ENCODE measurements at places on chromosomes 3 and 15.
A peak's percentile ranks its signal among the peaks of the same experiment; 100 is the strongest.

DNA sequence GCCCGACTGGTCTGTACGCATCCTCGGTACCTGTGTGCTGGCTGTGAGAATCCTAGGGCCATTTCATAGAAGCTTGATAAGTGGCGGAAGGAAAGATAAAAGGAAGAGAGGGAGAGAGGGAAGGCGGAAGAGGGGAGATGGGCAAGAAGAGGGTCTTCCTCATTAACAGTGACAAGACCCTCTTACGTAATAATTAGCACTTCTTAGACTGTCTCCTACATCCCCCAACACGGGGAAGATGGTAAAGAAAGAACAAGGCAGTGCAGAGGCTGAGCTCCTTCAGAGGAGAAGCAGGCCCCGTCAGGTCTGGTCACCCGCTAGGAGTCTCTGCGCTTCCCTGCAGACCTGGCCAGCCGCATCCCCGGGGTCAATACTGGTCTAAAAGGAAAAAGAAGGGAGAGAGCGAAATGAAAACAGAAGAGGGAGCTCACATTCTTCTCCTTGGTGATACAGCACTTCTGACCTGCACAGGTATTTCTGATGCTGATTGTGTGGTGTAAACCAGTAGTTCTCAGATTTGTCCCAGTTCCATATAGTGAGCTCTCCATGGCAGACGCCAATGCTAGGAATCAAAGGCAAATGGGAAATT, 19.0 kb upstream of the FAM240A start:
- no peaks in the 10 kb centered on the region for H3K27me3 ChIP-seq
- no peaks in the 10 kb centered on the region for H3K36me3 ChIP-seq
- H3K4me3 ChIP-seq = no peak overlapping the region
- H3K4me1 ChIP-seq = no peaks in the 10 kb centered on the region
- H3K27ac ChIP-seq = no peak overlapping the region

- no peaks in the 10 kb centered on the region for H3K4me1 ChIP-seq
- H3K4me3 ChIP-seq = no peak overlapping the region
- H3K36me3 ChIP-seq = peaks cover 4% of the 10 kb centered on the region
- H3K27me3 ChIP-seq = no peaks in the 10 kb centered on the region
- H3K27ac ChIP-seq = no peak overlapping the region
Measured at GRCh38 chr3:130934442-130935089, 40.7 kb downstream of the ATP2C1 start.

DNA sequence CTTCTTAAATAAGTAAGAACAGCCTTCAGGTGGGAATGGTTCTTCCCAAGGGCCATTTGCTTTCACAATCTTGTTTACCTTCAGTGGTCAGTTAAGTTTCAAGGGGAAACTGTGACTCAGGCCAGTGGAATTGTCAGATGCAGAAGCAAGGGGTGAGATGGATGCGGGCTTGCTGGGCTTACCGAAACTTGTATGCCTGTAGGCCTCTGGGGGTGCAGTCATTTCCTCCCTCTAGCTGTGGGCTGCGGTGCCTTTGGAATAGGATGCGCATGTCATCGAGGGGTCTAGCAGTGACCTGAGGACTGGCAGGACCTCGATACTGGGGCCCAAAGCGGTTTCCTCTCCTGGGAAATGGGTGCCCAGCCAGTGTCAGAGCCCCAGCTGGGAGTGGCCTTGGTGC, 121.6 kb downstream of the EEFSEC start:
- peaks cover 17% of the 10 kb centered on the region for H3K4me1 ChIP-seq
- no peak for DNase-seq
- H3K27ac ChIP-seq = no peak overlapping the region
- peaks cover 8% of the 10 kb centered on the region for H3K27me3 ChIP-seq
- no peak overlapping the region for H3K4me3 ChIP-seq

- H3K27me3 ChIP-seq = no peaks in the 10 kb centered on the region
- no peak overlapping the region for H3K27ac ChIP-seq
- no peaks in the 10 kb centered on the region for H3K4me1 ChIP-seq
- no peak for DNase-seq
Measured at GRCh38 chr15:81495780-81496467, 121.9 kb upstream of the TMC3 start.

GRCh38 chr3:127407026-127407939, 119.4 kb upstream of the PRR20G start:
- H3K27ac ChIP-seq = no peak overlapping the region
- peaks cover 8% of the 10 kb centered on the region for H3K4me1 ChIP-seq
- H3K27me3 ChIP-seq = peaks cover 8% of the 10 kb centered on the region
- H3K4me3 ChIP-seq = no peak overlapping the region

DNA sequence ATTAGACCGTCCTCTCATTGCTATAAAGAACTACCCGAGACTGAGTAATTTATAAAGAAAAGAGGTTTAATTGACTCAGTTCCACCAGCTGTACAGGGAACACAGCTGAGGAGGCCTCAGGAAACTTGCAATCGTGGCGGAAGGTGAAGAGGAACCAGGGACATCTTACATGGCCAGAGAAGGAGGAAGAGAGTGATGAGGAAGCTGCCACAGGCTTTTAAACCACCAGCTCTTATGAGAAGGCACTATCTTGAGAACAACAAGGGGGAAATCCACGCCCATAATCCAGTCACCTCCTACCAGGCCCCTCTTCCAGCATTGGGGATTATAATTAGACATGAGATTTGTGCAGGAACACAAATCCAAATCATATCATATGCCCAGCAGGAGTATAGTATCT, 138.5 kb downstream of the ALCAM start:
- no peaks in the 10 kb centered on the region for H3K27me3 ChIP-seq
- H3K4me1 ChIP-seq = peaks cover 10% of the 10 kb centered on the region
- H3K36me3 ChIP-seq = no peaks in the 10 kb centered on the region
- DNase-seq = no peak
- no peak overlapping the region for H3K27ac ChIP-seq

- H3K36me3 ChIP-seq = no peaks in the 10 kb centered on the region
- peaks cover 37% of the 10 kb centered on the region for H3K4me1 ChIP-seq
- H3K4me3 ChIP-seq = no peak overlapping the region
- DNase-seq = no peak
Measured at GRCh38 chr3:177610262-177610661, 413.0 kb upstream of the TBL1XR1 start.

GRCh38 chr3:181578743-181579142, 133.0 kb upstream of the SOX2 start:
- no peaks in the 10 kb centered on the region for H3K27me3 ChIP-seq
- H3K27ac ChIP-seq = no peak overlapping the region
- no peaks in the 10 kb centered on the region for H3K36me3 ChIP-seq
- H3K4me3 ChIP-seq = no peak overlapping the region
- DNase-seq = no peak
- H3K4me1 ChIP-seq = no peaks in the 10 kb centered on the region

- H3K4me3 ChIP-seq = peak overlapping the region; percentile 97
- H3K36me3 ChIP-seq = peaks cover under 1% of the 10 kb centered on the region
- peaks cover 28% of the 10 kb centered on the region for H3K4me1 ChIP-seq
- DNase-seq = no peak
- H3K27me3 ChIP-seq = peaks cover 4% of the 10 kb centered on the region
Measured at GRCh38 chr15:88621789-88622604, 857 bp downstream of the AEN start.

- no peaks in the 10 kb centered on the region for H3K27me3 ChIP-seq
- no peaks in the 10 kb centered on the region for H3K4me1 ChIP-seq
- no peak for DNase-seq
- no peak overlapping the region for H3K4me3 ChIP-seq
- no peak overlapping the region for H3K27ac ChIP-seq
Measured at GRCh38 chr15:62818691-62819090, 223.9 kb upstream of the TPM1 start.

DNA sequence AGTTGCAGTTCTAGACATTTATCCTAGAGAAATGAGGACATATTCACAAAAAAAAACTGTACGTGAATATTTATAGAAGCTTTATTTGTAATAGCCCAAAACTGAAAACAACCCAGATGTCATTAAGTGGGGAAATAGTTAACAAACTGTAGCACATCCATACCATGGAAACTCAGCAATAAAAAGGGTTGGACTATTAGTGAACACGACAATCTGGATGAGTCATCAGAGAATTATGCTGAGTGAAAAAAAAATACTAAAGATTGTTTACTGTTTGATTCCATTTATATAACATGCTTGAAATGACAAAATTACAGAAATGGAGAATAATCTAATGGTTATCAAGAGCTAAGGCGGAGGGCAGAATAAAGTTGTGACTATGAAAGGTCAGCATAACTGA, 59.5 kb downstream of the CPA3 start:
- H3K36me3 ChIP-seq = no peaks in the 10 kb centered on the region

GRCh38 chr3:142633073-142633472, 36.9 kb downstream of the PLS1 start:
- H3K36me3 ChIP-seq = no peaks in the 10 kb centered on the region
- peaks cover 3% of the 10 kb centered on the region for H3K27me3 ChIP-seq
- no peak overlapping the region for H3K27ac ChIP-seq
- no peak overlapping the region for H3K4me3 ChIP-seq

GRCh38 chr3:64863226-64864212, 175.7 kb upstream of the ADAMTS9 start:
- H3K4me1 ChIP-seq = peaks cover 12% of the 10 kb centered on the region
- H3K36me3 ChIP-seq = no peaks in the 10 kb centered on the region
- no peak overlapping the region for H3K27ac ChIP-seq
- H3K27me3 ChIP-seq = no peaks in the 10 kb centered on the region
- no peak for DNase-seq

DNA sequence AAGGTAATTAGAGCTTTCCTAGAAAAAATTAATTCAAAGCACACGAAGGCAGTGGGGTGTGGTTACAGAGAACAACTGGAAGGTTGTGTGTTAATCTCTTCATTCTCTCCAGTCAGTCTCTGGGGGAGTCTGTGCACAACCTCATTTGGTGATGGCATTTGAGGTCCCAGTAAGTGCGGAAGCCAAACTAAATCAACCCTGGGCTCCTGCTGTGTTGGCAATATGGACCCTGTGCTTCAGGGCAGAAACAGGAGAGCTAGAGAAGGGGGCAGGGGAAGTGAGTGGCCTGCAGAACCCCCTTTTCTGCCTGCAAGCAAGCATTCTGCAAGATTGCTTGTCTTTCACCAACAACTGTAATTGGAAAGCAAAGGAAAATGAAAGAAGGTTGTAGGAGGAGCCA, 195.9 kb upstream of the ST8SIA2 start:
- DNase-seq = no peak
- no peaks in the 10 kb centered on the region for H3K36me3 ChIP-seq
- no peaks in the 10 kb centered on the region for H3K4me1 ChIP-seq
- H3K27me3 ChIP-seq = peaks cover 2% of the 10 kb centered on the region
- no peak overlapping the region for H3K4me3 ChIP-seq

Measured in endothelial cell (in vitro differentiated cells).